ENCODE measurements at places on chromosomes 11 and 22.

DNA sequence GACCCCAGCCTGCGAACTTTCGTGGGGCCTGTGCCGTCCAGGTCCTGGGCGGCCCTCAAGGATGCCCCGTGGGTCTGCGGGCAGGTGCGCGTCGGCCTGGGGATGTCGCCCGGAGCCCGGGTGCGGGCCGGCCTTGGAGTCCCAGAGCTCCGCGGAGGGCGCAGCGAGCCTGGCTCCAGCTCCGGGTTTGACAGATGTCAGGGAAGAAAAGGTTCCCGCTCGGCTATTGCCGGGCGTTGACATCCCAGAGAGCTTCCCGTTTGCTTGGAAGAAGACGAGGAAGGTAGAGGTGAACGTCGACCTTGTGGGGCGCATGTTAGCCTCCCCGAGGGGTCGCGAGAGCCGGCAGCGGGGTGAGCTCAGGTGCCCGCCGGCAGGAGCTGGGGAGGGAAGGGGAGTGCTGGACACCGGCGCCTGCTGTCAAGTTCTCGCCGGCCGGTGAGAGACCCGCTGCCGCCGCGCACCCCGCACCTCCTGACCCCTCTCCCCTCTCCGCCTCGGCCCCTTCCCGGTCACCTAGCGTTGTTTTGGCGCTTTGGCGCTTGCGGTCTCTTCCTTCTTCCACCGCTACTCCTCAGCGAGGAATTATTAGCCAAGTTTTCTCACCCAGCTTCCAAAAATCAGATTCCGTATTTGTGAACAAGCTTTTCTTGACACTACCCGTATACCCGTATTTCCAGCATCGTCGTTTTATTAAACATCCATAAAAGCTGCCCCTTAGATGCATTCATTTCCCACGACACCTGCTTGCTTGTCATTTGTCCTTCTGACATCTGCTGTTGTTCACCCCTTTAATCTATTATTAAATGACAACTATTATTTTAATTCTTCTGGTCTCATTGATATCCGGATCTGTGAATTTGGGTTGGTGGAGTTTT is 1.3 kb downstream of the BMAL1 start:
- no peak for DNase-seq

- peak; percentile 30 for DNase-seq
These were observed 798 bp downstream of the AMPD3 start for GRCh38 chr11:10455637-10456487.

GRCh38 chr11:13343067-13343466 is 65.5 kb downstream of the BMAL1 start:
- no peak for DNase-seq

GRCh38 chr11:116177521-116178210 is 595.1 kb downstream of the BUD13 start:
- no peak for DNase-seq

DNA sequence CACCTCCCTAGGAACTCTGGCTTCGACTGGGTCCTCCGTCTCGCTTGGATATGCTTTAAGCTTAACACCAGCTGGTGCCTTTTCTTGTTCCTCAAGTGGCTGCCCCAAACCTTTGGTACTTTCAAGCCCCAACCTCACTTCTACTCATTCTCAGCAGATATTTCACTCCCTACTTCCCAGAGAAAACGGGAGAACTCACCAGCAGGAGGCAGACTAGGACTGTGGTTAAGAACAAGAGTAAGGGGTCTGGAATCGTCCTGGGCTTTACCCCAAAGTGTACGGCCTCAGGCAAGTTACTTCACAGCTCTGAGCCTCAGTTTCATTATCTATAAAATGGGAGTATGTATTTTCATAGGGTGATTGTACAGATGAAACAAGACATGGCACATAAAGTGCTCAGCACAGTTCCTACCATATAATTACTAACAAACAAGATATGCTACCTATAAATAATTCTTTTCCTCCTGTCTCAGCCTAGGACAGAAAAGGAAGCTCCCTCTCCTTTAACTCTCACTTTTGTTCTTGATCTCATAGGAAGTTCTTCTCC is 37.8 kb downstream of the PAMR1 start:
- peak; percentile 59 for DNase-seq

DNA sequence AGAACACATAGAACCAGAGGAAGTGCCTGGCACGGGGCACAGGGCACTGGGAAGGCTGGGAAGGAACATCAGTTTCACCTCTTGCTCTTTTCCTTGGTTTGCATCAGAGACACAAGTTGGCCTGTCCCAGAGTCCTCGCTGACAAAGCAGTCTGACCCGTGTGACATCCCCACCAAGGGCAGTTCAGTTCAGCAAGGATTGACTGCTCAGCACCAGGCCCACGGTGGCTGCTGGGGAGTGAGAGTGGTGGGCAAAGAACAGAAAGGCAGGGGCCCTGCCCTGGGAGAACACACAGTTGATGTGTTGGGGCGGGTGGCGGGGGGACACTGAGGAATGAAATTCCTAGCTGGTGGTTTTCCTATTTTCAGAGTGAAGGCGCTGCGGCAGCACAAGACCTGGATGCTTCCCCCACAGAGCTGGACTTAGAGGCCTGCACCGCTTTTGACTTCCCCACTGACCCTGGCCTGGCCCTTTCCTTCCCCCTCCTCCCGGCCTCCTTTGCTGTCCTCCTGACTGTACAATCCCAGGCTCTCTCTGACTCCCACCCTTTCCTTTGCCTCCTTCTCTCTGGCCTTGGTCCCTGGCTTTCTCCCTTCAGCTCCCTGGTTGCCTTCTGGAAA is 2.2 kb upstream of the TMPRSS13 start:
- no peak for DNase-seq
